ENCODE measurements at places on chromosomes 2 and 18. TPM values are rescaled to one million over a fixed set of nuclear protein-coding genes. Genes with fewer than 3 reads are reported as not detected.

DNA sequence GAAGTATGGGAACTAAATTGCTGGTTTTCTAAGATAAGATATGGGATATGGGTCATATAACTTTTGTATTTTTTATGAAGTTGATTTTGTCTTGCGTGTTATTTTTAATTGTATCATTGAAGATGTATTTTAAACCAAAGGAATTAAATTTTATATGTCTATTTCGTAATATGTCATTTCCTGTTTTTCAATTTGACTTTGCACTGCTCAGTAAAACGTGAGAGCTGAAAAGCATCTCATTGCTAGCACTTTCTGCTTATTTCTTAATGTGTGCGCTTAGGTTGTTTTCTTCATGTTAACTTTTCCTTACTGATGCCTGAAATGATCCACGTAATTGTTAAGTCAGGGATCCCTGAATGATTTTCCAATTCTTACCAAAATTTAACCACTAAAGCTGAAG is 41.2 kb upstream of the KLF11 start:
- H3K36me3 ChIP-seq: no peaks in the 10 kb centered on the region
- no peaks in the 10 kb centered on the region for H3K4me1 ChIP-seq
- no peaks in the 10 kb centered on the region for H3K27me3 ChIP-seq
- no peak for DNase-seq
- no peak overlapping the region for H3K27ac ChIP-seq

GRCh38 chr18:49668574-49669275 is 106.9 kb downstream of the LIPG start:
- DNase-seq: no peak
- H3K4me1 ChIP-seq: peaks cover 11% of the 10 kb centered on the region
- H3K27ac ChIP-seq: no peak overlapping the region
- H3K4me3 ChIP-seq: no peak overlapping the region
- no peaks in the 10 kb centered on the region for H3K36me3 ChIP-seq

GRCh38 chr2:28748176-28748575 is 3.5 kb upstream of the PPP1CB start:
- H3K4me3 ChIP-seq: no peak overlapping the region
- no peak overlapping the region for H3K27ac ChIP-seq
- no peak for DNase-seq
- no peaks in the 10 kb centered on the region for H3K4me1 ChIP-seq
- H3K36me3 ChIP-seq: peaks cover 28% of the 10 kb centered on the region
- H3K27me3 ChIP-seq: no peaks in the 10 kb centered on the region

DNA sequence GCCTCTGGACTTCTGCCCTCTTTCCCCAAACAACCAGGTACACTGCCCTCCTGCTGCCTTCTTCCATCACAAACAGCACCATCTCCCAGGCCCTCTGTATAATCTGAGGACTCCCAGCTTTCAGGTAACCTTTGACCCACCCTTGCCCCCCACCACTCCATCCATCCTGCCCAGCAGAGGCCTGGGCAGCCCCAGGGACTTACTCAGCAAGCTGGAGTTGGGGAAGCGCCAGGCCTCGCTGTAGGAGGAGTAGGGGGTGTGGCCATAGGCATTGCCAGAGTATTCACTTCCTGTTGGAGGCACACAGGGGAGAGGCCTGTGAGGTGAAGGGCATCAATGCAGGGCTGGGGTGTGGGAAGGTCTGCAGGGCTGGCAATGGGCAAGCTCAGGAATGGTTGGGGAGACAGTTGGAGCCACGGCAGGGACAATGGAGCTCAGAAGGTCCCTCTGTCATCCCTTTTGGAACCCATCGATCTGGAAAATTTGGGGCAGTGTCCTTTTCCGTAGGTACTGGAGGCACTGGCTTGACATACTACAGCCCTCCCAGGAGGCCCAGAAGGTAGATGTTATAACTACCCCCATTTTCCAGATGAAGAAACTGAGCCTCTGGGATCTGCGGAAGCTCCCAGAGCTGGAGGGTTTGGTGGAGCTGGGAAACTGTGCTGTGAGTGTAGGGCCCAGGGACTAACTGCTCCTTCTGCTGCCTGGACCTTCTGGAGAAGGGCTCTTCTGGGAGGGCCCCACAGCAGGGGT is 46.3 kb downstream of the PSD4 start:
- H3K27ac ChIP-seq: peak overlapping the region; percentile 40
- no peaks in the 10 kb centered on the region for H3K27me3 ChIP-seq
- H3K36me3 ChIP-seq: peaks cover 6% of the 10 kb centered on the region
- H3K4me1 ChIP-seq: peaks cover 15% of the 10 kb centered on the region

DNA sequence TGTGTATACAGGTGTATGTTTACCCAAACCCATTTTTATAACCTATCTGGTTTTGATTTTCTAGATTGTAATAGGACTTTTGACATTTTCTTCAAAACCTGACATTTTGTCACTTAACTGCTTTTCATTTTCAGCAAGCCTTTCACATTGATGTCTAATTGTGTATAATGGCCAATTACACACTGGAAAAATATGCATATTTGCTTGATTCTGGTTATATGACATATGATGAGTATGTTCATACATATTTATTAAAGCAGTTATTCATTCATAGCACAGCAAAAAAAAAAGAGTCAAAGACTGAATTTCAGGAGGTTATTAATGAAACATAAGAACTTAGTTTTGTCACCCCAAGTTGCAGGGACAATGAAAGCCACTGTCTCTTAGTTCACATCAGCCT is 307.7 kb upstream of the TNP1 start:
- DNase-seq: no peak
- H3K4me3 ChIP-seq: no peak overlapping the region
- H3K27ac ChIP-seq: no peak overlapping the region
- no peaks in the 10 kb centered on the region for H3K27me3 ChIP-seq
- H3K36me3 ChIP-seq: no peaks in the 10 kb centered on the region

DNA sequence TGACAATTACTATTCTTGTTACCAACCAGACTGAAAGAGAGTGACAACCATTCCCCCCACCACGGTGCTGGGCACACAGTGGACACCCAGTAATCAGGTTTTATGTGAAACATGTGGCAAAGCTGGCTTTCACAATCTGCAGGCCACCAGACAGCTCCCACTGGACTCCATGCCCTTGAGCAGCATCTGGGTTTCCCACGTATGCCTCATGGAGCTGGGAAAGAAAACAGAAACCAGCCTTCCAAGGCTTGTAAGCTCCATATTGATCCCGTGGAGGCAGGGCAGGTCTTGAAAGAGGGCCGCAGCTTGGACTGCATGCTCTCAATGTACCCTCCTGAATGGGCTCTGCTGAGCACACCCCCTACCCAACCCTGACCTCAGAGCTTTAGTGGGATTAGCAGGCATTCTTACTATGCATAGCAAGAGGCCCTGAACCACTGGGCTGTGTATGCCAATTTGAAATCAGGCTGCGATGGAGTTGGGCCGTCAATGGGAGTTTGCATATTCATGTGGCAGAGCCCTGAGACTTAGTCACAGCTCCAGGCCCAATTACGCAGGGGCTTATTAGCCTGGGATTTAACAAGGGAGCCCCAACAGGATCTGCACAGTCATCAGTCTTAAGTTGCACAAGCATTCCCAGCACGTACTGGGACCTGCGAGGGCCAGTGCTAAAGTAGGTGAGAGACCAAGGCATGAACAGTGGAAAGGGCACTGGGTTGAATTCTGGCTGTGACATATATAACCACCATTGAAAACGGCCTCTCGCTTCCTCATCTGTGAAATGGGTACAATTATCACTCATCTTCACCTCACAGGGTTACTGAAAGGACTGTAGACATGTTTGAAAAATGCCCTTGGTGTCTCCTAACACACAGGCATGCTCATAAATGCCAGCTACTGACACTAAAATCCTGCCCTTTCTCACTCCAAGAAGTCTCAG is 10.5 kb downstream of the C1QL2 start:
- H3K27ac ChIP-seq: no peak overlapping the region
- H3K4me3 ChIP-seq: no peak overlapping the region
- peaks cover 6% of the 10 kb centered on the region for H3K36me3 ChIP-seq
- no peaks in the 10 kb centered on the region for H3K4me1 ChIP-seq
- peaks cover 77% of the 10 kb centered on the region for H3K27me3 ChIP-seq
- DNase-seq: no peak

- no peak overlapping the region for H3K27ac ChIP-seq
- H3K27me3 ChIP-seq: peaks cover 14% of the 10 kb centered on the region
- H3K4me1 ChIP-seq: peaks cover 6% of the 10 kb centered on the region
- H3K4me3 ChIP-seq: no peak overlapping the region
- DNase-seq: no peak
These were observed 23.0 kb upstream of the RTTN start for GRCh38 chr18:70228536-70228935.

- H3K4me3 ChIP-seq: no peak overlapping the region
- peak; percentile 60 for DNase-seq
- no peaks in the 10 kb centered on the region for H3K27me3 ChIP-seq
- H3K4me1 ChIP-seq: no peaks in the 10 kb centered on the region
- no peak overlapping the region for H3K27ac ChIP-seq
These were observed 38.9 kb downstream of the CTAGE1 start for GRCh38 chr18:22378672-22379282.

GRCh38 chr2:223979730-223980396 is 22.6 kb downstream of the MRPL44 start:
- peaks cover 42% of the 10 kb centered on the region for H3K36me3 ChIP-seq
- no peak for DNase-seq

- peak overlapping the region; percentile 81 for H3K4me3 ChIP-seq
- no peak for DNase-seq
- H3K27me3 ChIP-seq: peaks cover 61% of the 10 kb centered on the region
These were observed 677 bp downstream of the GAD1 start for GRCh38 chr2:170817093-170818035.

- H3K36me3 ChIP-seq: no peaks in the 10 kb centered on the region
- DNase-seq: no peak
- H3K27ac ChIP-seq: no peak overlapping the region
These were observed 423.4 kb downstream of the RND3 start for GRCh38 chr2:150063931-150064548.

DNA sequence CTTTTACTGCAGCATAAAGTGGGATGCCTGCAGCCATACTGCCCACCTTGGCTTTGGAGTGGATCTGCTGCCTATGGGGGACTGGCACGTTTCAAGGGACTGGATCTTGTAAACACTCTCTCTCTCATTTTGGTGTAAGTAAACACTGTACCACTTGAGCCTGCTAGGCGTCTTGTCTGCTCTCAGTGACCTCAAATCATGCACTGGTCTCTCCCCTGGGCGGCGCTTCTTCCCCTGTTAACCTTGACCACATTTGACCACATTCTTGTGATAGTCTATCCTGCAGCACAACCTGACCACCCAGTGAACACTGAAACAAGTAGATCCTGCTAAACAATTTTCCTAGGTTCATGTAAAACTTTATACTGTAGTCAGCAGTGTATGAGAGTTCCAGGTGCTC is 82.6 kb upstream of the HNMT start:
- no peaks in the 10 kb centered on the region for H3K36me3 ChIP-seq
- DNase-seq: no peak

DNA sequence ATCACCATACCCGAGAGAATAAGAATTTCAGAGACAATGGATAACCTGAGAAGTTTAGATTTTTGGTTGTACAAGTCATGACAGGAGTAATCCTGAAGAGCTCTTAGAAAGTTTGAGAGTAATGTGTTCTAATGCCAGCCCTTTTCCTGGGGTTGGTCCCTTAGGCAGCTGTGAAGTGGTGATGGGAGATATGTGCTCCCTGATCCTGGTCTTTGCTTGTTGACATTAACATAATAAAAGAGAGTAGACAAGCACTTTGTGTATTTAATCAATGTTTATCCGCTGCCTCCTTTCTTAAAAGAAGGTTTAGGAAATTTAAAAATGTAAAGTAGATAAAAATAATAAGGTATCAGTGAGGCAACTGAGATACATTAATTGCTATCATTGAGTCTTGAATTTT is 13.8 kb upstream of the DSC3 start:
- no peak overlapping the region for H3K27ac ChIP-seq
- H3K4me3 ChIP-seq: no peak overlapping the region
- H3K4me1 ChIP-seq: peaks cover 11% of the 10 kb centered on the region
- H3K27me3 ChIP-seq: no peaks in the 10 kb centered on the region
- H3K36me3 ChIP-seq: peaks cover 2% of the 10 kb centered on the region
- no peak for DNase-seq

DNA sequence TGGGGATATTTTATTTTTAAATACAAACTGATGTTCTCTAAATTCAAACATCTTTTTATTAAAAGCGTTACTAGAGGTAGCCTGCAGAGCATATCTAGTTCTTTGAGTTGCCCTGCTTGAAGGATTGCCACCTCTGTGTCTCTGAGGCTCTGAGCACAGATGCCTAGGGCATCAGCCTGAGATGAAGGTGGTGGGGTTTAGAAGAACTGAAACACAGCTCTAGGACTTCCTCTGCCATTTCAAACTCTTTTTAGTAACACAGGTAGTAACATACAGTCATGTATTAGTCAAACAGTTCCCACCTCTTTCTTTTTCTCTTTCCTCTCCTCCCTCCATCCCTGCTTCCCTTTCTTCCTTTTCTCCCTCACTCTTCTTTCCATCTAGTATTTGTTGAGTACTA is 57.6 kb downstream of the TTC21B start:
- no peak overlapping the region for H3K4me3 ChIP-seq
- H3K4me1 ChIP-seq: peaks cover 27% of the 10 kb centered on the region
- no peaks in the 10 kb centered on the region for H3K27me3 ChIP-seq
- H3K27ac ChIP-seq: no peak overlapping the region
- no peak for DNase-seq

GRCh38 chr18:31659576-31660177 is 24.7 kb downstream of the B4GALT6 start:
- H3K4me1 ChIP-seq: peaks cover 5% of the 10 kb centered on the region
- no peaks in the 10 kb centered on the region for H3K27me3 ChIP-seq
- peaks cover 9% of the 10 kb centered on the region for H3K36me3 ChIP-seq
- H3K4me3 ChIP-seq: no peak overlapping the region

DNA sequence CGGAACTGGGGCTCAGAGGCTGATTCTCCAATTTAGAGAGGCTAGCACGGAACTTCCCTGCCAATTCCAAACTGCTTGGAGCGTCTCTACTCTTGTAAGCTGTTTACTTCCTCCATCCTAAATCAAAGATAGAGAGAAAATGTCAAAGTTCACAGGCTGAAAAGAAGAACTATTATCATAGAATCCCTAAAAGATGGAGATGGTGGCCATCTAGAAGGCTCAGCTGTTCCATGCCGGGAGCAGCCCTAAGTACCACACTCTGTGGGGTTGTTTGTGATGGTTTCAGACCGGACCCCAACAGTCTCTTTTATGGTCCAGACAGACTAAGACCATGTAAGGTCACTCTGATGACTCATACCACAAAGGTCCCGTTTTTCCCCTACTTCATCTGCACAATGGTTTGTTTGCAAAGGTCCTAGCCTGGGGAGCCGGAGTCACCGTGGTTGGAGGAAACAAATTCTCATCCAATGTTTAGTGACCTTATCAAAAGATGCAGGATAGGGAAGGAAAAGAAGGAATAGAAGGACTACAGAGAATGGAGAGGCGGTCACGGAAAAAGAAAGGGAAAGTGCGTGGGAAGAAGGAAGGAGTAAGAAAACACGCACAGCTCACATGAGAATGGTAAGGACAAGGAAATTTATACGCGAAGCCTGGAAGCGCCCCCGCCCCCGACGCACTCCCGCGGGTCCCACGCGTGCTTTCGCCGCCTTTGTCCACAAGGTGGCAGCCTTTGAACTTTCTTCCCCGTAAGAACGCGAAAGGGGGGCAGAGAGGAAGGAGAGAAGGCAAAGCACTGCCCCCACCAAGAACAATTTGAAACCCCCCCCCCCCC is 453 bp upstream of the ANTXR1 start:
- H3K4me1 ChIP-seq: peaks cover 12% of the 10 kb centered on the region
- peak overlapping the region; percentile 31 for H3K27ac ChIP-seq
- H3K36me3 ChIP-seq: no peaks in the 10 kb centered on the region
- peak; percentile 64 for DNase-seq

The RAB17 gene
- total RNA-seq: 10.6 TPM

The HJURP gene
- 29.3 TPM for total RNA-seq

The CTAGE1 gene
- total RNA-seq: not detected

The POTEJ gene
- total RNA-seq: not detected

The SLC14A1 gene
- not detected for total RNA-seq

All from MCF 10A (cell line).